Fibroblast of skin of abdomen (primary cell): ENCODE measurements at places on chromosomes 6 and 20.
A peak's percentile ranks its signal among the peaks of the same experiment; 100 is the strongest.

DNA sequence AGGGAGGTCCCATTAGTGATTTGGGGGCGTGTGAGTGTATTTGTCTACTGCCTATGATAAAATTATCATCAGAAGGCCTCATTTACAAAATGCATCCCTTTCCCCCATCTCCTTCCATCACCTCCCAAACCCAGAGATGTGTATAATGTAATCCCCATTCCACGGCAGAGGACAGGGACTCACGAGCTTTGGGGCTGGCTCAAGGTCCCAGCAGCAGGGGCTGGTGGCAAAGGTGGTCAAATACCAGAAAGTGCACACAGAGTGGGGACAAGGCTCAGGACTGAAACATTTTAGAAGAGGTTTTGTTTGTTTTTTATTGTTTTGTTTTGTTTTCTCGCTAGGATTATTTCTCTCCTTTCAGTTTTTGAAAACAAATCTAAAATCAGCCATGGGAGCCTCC is 68.5 kb upstream of the TOP1 start:
- no peak for DNase-seq

- DNase-seq = no peak
Observed at GRCh38 chr6:14190191-14190928, 72.8 kb downstream of the CD83 start.

DNA sequence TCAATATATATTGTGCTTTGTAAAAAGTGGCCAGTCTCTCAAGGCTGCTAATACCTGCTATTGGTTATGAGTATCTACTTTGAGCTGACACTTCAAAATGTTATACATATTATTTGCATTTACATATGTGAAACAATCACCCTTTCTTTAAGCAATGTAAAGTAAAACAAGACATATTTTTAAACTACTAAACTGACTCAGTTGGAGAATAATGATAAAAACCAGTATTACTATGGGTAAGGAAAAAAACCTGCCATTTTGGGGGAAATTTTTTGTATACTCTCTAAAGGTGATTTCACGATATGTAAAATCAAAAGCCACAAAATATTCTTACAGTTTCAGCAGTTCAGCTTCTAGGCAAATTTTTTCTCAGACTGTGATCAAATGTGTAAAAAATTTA is 232.3 kb downstream of the PRL start:
- no peak for DNase-seq

- no peak for DNase-seq
Observed at GRCh38 chr20:39124064-39124463, 161.9 kb downstream of the DHX35 start.

DNA sequence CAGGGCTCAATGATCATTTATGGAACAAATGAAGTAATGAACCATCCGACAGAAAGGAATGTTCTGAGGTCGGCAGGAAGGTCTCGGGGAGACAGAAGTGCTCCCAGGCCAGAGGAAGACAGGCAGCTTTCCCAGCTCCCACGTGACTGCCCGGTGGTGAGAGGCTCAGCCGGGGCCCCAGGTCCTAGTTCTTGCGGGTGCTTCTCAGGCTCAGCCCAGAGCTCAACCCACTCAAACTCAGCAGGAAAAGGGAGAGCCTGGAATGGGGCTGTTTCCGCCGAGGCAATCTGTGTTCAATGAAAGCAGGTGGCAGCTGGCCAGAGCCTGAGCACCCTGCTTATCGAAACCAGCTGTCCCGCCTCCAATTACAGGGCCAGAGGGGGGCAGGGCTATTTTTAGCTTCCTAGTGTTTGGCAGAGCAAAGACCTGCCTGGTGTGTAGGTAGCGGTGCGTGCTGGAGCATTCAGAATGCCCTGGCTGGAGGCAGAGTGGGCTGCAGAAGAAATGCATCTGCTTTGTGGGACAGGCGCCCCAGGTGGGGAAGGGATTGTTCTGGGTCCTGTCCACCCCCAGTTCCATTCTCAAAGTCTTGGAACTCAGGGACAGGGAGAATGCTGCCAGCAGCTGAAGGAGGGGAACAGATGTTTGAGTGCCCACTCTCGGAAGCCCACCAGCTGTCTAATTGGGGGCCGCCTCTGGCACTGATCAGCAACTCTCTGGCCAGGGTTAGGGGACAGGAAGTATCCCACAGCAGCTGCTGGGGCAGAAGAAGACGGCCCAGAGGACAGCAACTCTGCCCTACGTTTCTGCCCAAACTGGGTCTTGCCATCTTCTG is 145.1 kb downstream of the PREX1 start:
- DNase-seq = peak; percentile 99

DNA sequence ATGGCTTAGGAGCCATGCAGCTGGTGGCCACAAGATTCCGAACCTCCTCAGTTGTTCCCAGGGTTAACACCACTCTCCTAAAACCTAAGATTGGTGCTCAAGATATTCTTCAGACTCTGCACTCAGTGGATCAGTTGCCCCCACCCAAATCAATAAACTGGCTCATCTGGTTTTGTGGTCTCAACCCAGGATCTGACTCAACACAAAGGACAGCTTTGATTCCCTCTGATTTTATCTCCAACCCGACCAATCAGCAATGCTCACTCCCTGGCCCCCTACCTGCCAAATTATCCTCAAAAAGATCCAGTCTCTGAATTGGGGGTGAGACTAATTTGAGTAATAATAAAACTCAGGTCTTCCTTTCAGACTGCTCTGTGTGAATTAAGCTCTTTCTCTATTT is 137.5 kb downstream of the EYS start:
- no peak for DNase-seq

DNA sequence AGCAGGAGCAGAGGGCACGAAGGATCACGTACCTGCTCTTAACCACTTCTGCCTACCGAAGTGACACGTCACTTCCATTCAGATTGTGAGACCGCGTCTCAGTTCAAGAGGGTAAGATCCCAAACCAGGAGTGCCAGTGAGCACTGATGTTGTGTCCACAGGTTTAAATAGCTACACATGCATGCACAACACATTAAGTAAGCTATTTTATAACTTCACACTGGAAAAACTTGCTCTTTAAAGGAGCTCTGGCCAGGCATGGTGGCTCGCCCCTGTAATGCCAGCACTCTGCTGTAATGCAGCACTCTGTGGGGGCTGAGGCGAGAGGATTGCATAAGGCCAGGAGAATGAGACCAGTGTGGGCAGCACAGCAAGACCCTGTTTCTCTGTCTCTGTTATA is 21.1 kb downstream of the ABHD12 start:
- DNase-seq = no peak
